ENCODE measurements at places on chromosomes 3 and 15.

GRCh38 chr3:139267300-139268246 is 76.2 kb upstream of the MRPS22 start:
- DNase-seq = no peak

GRCh38 chr3:13608969-13609725 is 60.2 kb downstream of the FBLN2 start:
- no peak for DNase-seq

DNA sequence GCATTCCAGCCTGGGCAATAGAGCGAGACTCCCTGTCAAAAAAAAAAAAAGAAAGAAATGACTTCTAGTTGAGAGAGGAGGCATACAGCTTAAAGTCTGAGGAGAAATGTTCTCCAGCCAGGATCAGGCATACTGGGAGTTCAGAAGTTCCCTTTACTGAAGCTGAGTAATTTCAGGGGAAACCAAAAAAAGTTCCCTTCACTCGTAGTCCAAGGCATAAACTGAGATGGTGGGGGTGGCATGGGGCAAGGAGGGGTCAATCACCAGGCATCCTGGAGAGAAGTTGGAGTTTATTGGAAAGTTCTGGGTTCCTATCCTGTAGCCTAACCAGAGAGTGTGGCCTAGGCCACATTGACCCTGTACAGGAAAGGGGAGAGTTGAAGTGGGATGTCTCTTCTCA is 5.9 kb downstream of the GPX1 start:
- DNase-seq = no peak

DNA sequence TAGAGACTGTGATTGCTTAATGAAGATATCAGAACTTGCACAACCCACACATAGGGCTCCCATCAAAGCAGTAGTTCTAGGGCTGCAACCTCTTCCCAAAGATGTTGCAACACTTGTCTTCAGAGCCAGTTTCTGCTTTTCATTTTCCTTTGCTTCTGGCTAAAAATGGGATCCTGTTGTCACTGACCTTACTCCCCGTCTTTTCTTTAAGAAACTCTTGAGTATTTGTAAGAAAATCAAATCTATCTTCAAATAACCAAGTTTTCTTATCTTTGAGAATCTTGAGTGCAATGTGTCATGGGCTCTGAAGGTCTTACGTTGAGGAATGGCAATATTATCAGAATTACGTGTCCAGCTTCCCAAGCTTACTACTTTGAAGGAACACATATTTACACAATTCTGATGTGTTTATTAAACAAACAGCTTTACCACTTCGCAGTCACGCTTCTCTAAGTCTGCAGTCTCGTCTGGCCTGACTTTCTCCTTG is 24.1 kb downstream of the CACNA1D start:
- DNase-seq = no peak

- DNase-seq = peak; percentile 63
These were observed 70.4 kb downstream of the CBLB start for GRCh38 chr3:105798381-105798934.

GRCh38 chr3:17238023-17238422 is 353.3 kb downstream of the PLCL2 start:
- DNase-seq = no peak

DNA sequence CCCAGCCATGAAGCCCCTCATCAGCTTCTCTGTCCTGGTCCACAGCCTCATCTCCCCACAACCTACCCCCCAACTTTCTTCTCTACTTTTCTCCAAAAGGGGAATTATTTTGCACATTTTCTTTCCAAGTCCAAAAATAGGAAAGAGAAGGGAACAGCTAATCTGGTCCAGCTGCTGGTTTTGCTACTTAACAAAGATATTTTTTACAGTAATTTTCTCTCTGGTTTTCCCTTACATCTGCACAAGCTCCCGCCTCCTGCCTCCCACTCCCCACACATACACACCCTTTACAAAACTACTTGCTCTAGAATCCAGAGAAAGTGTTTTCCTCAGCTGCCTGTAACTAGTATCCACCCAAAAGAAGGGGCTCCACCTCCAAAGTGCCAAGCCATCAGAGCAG is 177.2 kb downstream of the POLR2M start:
- DNase-seq = no peak

DNA sequence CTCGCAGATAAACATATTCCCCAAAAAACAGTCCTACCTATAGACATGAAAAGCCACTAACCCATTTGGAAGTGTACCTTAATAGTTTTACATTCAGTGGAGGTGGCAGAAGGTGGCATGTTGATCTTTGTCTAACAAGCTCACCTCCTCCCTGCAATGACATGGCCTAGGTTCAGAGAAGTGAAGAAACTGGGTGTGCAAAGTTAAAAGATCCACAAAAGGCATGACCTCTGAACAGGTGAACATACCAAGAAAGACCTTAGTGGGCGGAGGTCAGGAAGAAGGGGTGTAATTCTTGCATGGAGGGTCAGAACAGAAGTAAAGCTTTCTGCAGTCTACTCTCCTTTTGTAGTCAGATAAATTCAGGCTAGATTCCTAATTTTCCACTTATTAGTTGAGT is 822 bp downstream of the MRPL3 start:
- DNase-seq = no peak

DNA sequence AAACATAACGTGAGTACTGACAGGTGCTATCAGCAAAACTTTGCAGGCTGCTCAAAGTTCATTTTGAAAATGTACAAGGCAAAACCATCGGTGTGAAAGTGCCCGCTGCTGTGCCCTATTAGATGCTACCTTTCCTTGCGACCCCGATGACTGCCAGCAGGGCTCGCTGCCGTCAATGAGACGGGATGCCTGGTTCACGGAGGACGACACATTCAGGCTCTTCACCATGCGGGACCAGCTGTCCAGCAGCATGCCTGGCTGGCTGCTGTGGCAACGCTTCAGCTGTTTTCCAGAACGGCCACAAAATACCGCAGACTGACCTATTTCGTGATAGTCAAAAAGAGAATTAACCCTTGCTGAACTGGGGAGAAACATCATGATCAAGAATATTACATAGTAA is 92.7 kb upstream of the OCA2 start:
- DNase-seq = no peak

GRCh38 chr15:96336108-96336595 is 5.7 kb downstream of the NR2F2 start:
- no peak for DNase-seq

All from T-helper 2 cell (primary cell).